Stimulated activated CD4-positive, alpha-beta T cell treated with anti-CD3 and anti-CD28 coated beads, TNF-alpha, amount 100 ng/mL, for 4 hours (primary cell): ENCODE measurements at places on chromosomes 1 and 21.

- no peak for DNase-seq
Measured at GRCh38 chr21:41831453-41831831, 47.7 kb downstream of the PRDM15 start.

DNA sequence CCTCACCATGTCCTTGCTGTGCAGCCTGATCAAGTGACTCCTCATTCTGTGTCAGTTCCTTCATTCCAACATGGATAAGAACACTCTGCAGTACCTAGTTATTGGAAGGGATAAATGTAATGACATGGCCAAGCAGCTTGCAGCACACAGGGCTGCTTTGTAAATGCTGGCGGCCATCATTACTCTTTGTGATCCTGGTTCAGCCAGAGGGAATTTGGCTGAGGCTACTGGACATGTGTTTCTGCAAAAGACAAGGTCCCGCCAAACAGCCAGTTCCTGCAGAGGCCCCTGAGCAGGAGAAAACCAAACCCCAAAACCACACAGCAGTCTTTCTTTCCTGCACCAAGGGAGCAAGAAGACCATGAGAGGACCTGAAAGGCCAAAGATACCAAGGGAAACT, 495.8 kb downstream of the AJAP1 start:
- DNase-seq: no peak

- no peak for DNase-seq
Measured at GRCh38 chr21:23809573-23809972, 1797.7 kb downstream of the MRPL39 start.

- no peak for DNase-seq
Measured at GRCh38 chr1:74835051-74835450, 102.1 kb downstream of the TYW3 start.

DNA sequence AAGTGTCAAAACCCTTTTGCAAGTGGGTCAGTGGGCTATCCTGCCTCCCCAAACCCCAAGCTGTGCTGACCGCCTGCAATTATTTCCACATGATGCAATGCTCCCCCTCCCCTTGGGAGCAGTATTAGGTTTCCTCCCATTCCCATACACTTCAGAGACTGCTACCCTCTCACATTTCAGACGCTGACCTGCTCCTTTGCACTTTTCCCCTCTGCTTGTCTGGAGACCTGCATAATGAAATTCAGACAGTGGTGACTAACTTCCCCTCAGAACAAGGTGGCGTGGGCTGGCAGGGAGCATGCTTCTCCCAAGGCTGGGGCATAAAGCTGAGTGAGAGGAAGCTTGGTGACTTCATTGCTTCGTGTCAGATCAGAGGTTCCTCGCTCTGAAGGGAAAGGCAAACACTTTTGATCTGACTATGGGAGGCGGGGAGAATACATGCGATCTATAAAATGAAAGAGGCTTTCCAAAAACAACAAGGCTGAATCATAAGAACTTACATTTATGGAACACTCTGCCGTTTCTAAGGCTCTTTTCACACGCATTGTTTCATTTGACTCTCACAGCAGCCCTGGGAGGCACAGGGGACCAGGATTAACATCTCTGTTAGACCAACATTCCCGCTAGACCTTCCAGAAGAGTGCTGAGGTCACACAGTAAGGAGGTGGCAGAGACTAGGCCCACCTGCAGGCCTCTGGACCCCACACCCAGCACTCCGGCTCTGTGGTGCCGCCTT, 27.5 kb upstream of the ROR1 start:
- no peak for DNase-seq

DNA sequence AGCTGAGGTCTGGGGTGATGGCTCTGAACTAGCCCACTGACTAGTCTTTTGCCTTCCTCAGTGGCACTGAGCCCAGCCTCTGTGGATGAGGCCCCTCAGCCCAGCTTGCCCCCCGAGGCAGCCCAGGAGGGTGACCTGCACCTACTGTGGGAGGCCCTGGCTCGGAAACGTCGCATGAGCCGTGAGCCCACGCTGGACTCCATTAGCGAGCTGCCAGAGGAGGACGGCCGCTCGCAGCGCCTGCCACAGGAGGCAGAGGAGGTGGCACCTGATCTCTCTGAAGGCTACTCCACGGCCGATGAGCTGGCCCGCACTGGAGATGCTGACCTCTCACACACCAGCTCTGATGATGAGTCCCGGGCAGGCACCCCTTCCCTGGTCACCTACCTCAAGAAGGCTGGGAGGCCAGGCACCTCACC, 87.8 kb downstream of the TRIM11 start:
- no peak for DNase-seq
